ENCODE measurements at places on chromosomes 4 and X. TPM values are rescaled to one million over a fixed set of nuclear protein-coding genes. Genes with fewer than 3 reads are reported as not detected.

HTATSF1 gene
- 39.0 TPM for total RNA-seq

SPON2 gene
- 46.1 TPM for total RNA-seq

RBM46 gene
- not detected for total RNA-seq

DGKK gene
- not detected for total RNA-seq

HTR2C gene
- not detected for total RNA-seq

CITED1 gene
- total RNA-seq, result 4.9 TPM

All from skin of body (tissue), 3 donors.